ENCODE measurements at places on chromosomes 4 and X.

DNA sequence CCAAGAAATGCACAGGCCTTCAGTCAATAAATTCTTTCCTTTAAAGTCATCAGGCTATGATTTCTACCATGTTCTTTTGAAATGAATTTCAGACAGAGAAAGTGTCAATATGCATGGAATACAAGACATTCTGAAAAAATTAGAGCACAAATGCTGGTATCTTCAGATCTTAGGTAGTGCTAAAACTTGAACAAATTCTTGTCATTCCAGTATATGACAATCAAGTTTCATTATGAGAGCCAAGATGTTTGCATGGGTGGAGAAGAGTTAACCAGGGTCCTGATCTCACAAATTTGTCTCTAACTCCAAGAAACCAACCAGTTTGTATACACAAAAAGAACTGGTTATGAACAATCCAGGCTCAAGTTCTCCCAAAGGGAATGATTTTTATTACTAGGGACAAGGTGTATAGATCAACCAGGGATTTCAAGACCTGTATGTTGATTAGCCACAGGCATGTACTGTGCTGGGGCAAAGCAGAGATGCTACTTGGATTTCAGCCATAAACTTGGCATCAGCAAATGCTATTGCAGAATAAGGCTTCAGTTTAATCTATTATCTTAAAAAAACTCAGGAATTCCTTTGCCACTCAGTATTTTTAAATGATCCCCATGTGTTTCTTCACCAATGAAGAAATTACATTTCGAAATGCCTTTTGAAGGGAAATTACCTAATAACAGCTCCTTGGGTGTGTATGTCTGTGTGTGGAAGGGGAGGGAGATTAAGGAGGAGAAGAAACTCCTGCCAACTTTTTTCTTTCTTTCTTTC is 69.7 kb downstream of the FANCB start:
- no peak for DNase-seq

GRCh38 chr4:37922328-37922727 is 31.4 kb downstream of the TBC1D1 start:
- DNase-seq = no peak

DNA sequence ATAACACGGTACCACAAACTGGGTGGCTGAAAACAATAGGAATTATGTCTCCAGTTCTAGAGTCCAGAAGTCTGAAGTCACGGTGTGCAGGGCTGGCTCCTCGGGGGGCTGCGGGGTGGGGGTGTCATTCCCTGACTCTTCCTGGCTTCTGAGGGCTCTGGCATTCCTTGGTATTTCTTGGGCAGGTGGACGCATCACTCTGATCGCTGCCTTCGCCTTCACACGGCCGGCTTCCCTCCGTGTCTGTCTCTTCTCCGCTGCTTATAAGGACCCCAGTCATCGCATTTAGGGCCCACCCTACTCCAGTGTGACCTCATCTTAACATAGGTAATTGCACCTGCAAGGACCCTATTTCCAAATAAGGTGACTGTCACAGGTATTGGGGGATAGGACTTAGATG is 134.6 kb downstream of the CPZ start:
- DNase-seq = no peak

DNA sequence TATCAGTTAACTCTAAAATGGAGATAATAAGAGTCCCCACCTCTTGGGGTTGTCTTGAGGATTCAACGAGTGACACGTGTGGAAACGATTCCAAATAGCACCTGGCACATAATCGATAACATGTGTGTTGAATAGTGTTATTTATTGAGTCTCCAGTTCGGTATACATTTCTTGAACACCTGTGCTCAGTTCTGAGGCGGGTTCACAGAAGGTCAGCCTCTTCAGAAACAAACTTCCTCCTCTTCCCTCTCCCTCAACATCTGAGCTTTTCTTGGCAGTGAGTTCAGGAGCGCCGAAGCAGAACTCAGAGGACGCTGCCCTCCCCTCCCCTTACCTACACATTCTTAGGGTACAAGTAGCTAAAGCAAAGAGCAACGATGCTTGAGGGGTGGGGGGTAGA is 934 bp downstream of the PDHA1 start:
- no peak for DNase-seq

- DNase-seq = no peak
Observed at GRCh38 chr4:159010563-159011260, 92.2 kb upstream of the RAPGEF2 start.

- no peak for DNase-seq
Observed at GRCh38 chr4:80071604-80072227, 1.3 kb downstream of the ANTXR2 start.

GRCh38 chrX:154467556-154467955 is 9.5 kb downstream of the PLXNA3 start:
- no peak for DNase-seq

DNA sequence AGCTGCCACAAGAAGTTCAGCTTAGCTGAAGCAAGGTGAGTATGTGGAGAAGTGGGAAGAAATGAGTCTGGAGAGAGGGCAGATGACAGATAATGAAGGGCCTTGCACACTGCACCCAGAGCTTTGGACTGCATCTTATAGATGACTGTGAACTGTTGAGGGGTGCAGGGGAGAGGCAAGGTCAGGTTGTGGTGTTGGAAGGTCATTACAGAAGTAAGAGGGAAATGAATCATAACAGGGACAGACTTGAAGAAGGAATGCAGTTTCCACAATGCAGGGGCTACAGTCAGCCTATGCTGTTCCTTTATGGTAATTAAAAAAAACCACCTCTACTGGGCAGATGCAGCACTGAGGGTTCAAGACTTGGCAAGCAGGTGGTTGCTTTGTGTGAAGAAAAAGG is 4.8 kb upstream of the IGFBP7 start:
- DNase-seq = no peak

GRCh38 chr4:38504396-38504715 is 159.6 kb upstream of the KLF3 start:
- DNase-seq = no peak

GRCh38 chr4:137427411-137427810 is 104.9 kb downstream of the PCDH18 start:
- DNase-seq = no peak

GRCh38 chr4:186643501-186644310 is 80.0 kb downstream of the FAT1 start:
- DNase-seq = no peak

- DNase-seq = no peak
Observed at GRCh38 chrX:66164470-66164869, 423 bp downstream of the HEPH start.

- no peak for DNase-seq
Observed at GRCh38 chrX:115940348-115940747, 230.2 kb upstream of the AGTR2 start.

DNA sequence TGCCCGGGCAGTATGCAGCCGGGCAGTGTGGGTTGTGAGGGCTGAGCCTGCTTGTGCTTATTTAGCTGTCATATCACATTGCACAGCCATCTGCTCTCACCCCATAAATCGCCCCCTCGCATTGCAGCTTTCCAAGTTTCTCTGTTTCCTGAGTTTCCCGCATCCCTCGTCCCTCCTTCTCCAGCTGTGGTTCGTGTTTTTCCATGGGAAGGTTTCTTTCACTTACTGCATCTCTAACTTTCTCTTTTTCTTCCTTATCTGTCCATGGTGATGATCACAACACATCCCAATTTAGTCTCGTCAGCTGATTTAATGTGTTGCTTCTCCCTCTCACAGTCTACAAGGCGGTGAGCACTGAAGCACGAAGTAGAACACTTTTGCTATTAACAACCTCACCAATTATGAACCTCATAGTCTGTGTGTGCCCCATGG is 118.1 kb downstream of the ENPP6 start:
- no peak for DNase-seq

- no peak for DNase-seq
Observed at GRCh38 chr4:93416344-93417128, 412.0 kb upstream of the ATOH1 start.

- no peak for DNase-seq
Observed at GRCh38 chr4:31461421-31461820, 741.3 kb downstream of the PCDH7 start.

DNA sequence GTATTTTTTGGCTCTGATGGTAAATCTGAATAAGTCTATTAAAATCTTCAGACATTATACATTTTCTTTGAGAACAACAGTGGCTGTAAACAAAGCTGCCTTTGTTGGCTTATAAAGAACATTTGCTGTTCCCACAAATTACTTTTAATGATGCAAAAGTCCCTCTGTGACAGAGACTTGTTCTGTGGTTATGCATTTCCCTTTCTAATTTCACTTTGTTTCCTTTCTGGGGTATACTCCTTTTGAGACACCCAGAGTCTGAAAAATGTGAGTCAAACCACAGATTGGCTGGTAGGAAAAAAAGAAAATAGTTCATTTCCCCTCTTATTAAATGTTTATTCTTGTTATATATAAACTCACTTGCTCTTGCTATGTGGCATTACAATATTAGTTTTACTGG is 402.4 kb downstream of the PACRGL start:
- no peak for DNase-seq

- no peak for DNase-seq
Observed at GRCh38 chrX:135505351-135505750, 15.1 kb upstream of the INTS6L start.

DNA sequence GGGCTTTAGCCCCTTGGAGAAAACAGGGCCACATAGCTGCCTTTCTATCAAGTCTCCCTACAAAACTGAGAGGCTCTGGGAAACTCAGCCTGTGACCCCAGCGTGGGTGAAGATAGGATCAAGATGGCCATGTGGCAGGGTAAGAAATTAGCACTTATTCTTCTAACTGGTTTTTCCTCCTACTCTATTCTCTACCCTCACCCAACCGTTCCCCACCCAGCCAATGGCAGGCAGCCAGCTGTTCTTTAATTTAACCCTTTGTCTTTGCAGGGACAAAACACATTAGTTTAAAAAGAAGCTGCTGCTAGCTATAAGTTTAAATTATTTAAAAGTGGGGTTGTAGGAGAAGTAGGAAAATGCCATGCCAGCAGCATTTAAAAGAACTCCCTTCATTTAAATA is 2.8 kb downstream of the CLCN5 start:
- no peak for DNase-seq

DNA sequence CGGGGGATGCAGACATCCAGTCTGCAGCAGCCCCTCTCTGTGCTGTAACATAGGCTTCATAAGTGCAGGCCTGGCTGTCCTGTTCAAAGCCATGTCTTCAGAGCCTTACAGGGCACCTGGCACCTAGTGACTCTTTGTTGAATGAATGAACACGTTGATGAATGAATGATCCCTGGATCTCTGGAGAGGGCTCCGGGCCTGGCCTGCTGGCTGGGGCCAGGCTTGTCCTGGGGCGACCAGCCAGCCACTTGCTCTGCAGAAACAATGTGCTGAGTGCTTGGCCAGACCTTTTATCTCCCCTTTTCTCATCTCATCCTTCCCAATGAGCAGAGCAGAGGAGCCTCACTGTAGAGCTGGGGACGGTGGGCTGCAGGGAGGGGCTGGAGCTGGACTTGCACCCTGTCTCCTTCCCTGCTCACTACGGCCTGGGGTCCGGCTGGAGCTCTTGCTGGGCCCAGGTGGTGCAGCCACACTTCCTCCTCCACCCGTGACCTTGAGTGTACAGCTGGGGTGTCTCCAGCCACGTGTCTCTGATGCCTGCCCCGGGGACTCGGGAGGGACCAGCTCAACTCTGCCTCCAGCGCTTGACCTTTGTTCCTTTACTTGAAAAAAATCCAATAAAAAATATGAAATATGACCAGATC is 77.9 kb downstream of the PSAPL1 start:
- no peak for DNase-seq

GRCh38 chr4:141046255-141046654 is 87.0 kb downstream of the RNF150 start:
- DNase-seq = no peak

DNA sequence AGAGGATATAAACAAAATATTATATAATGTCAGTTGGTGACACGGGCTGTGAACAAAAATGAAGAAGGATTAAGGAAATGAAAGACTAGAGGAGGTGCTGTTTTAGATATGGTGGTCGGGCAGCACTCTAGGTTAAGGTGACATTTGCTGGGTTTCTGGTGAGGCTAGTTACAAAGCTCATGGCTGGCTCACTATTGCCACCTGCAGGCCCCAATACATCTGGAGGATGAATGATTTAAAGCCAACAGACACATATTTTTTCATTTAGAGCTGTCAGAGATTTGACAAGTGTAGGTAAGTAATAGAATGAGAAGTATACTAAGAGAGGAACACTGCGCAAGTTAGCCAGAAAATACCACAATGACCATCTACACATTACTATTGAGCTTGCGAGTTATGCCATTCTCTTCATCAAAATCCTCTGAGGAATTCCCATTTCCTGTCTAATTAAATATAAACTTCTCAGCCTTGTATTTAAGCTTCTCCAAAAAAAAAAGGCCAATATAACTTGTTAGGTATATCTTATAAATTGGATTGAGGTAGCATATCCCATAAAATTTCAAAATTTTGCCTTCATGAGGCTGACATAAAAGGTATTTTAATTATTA is 6.4 kb upstream of the FGG start:
- no peak for DNase-seq

DNA sequence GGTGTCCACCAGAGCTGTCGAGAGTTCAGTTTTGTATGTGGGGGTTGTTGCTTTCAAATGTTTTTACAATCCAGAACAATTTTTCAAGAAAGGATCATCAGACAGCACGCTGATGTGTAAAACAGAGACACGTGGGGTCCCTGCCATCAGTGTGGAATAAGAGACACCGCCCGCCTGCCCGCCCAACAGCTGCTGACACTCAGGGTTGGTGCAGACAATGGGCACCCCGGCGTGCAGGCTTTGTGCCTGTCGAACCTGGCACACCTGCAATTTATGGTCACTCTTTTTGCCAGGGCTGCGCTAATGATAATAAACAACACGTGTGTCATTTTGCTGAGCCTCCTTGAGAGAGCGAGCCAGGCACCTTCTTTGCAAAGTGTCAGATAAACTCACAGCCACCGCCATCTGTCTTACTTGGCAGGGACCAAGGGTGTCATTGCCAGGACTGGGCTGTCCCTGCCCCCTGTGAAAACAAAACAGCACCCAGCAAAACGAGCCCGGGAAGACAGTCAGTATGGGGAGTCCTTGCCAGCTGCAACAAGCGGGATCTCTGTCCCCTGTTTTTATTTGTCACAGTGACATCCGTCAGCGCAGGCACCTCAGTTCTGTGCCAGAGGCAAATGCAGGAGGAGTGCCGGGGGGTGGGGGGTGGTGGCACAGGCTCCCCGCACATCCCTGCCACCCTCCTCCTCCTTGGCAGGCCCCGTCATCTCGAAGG is 69.1 kb downstream of the PSAPL1 start:
- no peak for DNase-seq

DNA sequence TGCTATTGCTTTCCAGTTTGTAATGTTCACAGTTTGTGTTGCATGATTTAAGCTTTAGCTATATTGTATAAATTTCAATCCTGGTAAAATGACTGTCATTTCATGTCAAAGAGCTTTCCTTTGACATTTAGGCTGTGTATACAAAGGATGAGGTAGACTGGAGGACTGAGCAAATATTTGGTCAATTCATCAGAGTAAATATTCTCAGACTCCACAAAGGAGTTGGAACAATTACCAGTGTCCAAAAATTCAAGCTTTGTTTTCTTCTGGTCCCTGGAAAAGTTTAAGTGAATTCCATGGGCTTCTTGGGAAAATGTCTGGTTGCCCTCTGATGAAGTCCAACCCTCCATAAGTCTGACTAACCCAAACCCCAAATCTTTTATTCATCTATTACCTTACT is 682.4 kb downstream of the DACH2 start:
- no peak for DNase-seq

GRCh38 chr4:6241062-6241845 is 28.4 kb upstream of the WFS1 start:
- no peak for DNase-seq
